ENCODE measurements at places on chromosomes 3 and 15.

GRCh38 chr3:170865209-170866094 lies 4.5 kb downstream of the RPL22L1 start:
- no peak for DNase-seq

DNA sequence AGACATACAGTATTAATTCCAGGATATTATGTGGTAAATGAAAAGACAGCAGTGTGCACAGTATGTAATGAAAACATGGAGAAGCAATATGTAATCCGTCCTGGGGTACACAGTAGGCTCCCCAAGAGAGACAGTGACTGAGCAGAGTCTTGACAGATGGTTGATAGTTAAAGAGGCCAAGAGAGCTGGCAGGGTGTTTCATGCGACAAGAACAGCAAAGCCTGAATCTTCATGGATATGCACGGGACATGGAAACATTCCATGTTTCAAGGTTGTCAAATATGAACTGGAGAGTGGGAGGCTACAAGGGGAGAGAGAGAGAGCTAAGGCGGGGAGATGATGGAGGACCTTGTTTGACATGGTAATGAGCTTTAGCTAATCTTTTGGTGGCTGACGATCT lies 338.4 kb downstream of the IL5RA start:
- DNase-seq, result no peak

DNA sequence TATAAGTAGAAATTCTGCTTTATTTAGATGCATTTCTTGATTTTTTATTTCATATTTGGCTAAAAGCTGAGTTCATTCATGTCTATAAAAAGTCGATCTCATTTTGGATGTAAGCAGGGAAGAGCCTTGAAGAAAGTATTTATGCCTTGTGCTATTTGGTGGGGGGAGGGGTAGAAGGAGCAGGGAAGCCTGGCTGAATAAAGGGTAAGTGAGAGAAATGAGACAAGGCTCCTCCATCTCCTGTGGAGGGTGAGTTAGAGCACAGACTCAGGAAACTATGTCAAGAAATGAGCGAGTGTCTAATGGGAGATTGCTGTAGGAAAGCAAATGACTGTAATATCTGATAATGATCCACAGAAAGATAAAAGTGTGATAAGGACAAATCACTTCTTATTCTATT lies 121.8 kb upstream of the ATP11B start:
- no peak for DNase-seq

DNA sequence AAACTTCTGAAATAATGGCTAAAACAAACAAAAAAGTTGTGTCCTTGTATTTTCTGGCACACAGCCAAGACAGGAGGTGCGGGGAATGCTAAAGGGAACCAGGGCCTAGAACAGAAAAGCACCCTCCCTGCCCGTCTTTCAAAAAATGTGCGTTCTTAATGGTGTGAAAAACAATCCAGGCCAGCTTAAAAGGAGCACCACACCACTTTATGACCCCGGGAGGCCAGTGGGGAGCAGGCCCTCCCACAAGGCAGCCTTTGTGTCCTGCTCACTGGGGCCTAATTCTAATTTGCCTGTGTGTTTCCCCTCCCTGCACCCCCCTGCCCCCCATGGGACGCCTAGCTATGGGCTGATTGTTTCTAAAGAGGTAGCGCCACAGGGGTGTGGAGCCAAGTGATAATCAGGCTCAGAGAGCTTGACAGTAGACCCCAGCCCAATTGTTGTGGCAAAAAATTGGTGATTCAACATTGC lies 181.4 kb downstream of the GREM1 start:
- DNase-seq, result peak; percentile 70

DNA sequence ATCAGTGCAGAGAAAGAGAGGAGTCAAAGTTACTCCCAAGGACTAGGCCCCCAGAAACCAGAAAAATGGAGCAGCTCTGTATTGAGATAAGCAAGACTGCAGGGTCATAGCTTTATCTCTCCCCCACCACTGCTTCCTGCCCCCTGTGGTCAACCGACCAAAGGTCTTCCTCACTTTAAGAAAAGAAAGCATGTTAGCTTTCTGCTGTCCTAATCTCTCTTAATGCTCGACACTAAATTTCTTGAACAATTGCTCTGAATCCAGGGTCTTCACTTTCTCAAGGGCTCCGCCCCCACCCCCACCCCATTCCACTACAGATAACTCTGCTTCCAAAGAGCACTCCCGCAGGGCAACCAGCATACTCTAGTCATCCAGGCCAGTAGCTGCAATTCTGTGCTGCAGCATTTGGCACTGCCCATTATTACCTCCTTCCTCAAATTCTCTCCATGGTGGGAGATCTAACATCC lies 31.9 kb downstream of the TNIK start:
- no peak for DNase-seq

DNA sequence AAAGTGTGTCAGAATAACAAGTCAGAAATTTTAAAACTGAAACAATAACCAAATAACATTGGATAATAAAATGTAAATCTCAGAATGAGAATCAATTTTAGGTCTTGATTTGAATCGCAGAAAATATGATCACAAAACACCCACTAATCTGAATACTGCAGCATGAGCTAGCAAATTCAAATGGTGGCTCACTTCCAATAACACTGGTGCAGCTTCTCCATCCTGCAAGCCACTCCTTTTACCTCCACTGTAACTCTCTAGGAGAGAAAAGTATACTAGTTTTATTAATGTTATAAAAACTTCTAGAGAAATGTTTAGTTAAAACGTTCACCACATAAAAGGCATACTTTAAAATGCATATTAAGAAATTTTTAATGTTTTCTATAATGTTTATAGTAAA lies 30.4 kb downstream of the UBE3A start:
- no peak for DNase-seq

Data from B cell (primary cell).